ENCODE measurements at places on chromosomes 4 and X.

DNA sequence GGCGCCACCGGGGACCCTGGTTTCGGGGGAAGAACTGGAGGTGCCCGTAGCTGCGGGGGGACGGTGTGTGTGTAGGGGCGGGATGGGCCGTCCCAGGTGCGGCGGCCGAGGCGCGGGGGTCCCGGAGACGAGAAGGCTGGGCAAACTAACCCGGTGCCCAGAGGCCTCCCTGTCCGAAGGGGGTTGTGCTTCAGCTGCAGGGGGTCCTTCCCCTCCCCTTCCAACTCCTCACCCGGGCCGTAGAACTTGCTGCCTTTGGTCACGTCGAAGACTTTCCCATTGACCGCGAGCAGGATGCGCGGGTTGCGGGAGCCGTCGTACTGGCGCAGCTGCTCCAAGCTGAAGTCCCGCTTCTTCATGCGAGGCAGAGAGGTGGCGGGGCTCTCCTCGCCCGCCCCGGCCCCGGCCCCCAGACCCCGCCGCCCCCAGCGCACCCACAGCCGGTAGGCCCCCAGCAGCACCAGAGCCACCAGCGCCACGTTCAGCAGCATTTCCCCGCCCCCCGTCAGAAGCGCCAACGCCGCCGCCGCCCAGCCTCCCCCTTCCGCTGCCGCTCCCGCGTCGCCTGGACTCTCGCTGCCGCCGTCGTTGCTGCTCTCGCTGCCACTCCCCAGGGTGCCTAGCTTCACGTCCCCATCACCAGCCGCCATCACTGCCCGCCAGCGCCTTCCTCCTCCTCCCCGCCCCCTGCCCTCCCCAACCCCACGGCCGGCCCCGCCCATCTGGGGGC, at the start of gene PGRMC2:
PGRMC2 (minus strand) TSS at position 673 of the 730 bp plus-strand sequence; CDS start at position 650, 23 bp downstream.
- peak; percentile 19 for DNase-seq

GRCh38 chr4:184616633-184617551, 32.4 kb downstream of the CASP3 start:
- DNase-seq, result no peak

GRCh38 chr4:137648531-137648930, 116.2 kb upstream of the PCDH18 start:
- DNase-seq, result no peak

DNA sequence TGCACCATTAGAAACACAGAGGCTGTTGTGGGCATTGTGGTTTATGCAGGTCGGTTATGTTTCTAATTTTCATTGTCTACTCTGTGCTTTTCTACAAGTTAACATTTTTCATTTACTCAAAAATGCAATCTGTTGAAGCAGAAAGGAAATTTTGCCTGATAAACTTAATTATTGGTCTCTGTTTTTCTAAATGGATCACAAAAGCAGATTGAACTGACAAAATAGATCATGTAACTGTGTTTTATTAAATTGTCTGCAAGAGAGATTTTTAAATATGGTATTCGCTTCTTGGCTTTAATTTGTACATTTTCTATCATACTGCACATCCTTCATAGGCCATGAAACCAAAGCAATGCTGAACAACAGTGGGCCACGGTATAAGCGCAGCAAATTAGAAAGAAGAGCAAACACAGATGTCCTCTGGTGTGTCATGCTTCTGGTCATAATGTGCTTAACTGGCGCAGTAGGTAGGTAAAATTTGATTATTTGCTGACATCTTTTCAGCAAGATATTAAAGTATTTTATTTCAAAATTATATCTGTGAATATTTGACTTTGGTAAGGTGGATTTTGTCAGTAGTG, 50.6 kb downstream of the ATP10D start:
- no peak for DNase-seq

- peak; percentile 76 for DNase-seq
Measured at GRCh38 chrX:110741213-110741796, 54.3 kb downstream of the CHRDL1 start.

DNA sequence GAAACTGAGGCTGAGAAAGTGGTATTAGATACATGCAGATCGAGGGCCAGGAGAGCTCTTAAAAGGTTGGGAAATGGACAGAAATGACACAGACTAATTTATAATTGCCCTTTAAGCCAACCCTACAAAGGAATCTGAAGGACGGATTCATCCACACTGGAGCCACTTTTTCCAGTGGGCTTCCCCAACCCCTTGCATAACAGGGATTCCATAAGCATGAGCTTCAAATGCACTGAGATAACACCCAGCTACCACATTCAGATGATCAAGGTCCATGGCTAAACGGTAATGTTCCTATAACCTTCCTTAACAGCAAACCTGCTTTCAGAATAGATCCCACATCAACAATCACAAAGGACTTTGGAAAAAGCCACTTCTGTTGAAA, 34.2 kb downstream of the PLAC1 start:
- peak; percentile 56 for DNase-seq

DNA sequence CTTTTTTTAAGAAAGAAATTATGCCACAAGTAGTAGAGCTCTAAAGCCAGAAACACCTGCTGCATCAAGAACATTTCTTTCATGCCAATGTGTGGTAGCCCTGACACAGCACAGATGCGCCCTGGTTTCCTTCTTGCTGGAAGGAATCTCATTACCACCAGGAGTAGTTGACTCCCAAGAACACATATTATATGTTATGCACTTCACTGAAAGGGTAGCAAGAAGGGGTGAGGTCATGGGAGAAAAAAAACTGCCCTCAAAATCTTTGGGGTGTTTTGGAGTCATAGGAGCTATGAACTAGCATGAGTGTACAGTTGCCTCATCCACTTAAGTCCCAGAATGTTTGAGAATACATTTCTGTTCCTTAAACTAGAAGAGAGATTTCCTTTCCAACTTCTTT, 185.8 kb upstream of the C1QTNF7 start:
- DNase-seq, result no peak

DNA sequence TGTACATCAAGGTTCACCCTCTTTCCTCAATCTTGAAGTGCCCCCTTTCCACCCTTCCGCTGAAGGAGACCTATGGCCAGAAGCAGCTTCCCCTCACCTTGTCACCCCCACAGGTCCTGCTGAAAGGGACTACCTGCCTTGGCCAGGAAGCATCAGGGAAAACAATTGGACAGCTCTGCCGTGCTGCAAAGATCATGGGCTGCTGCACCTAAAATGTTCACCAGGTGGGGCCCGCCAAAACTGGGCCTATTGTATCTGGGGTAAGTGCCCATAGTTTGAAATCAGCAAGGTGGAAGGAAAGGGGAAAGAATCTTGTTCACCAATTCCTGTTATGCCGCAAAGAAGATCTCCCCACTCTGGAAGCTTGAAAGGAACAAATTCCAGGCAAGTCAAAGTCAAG, 18.4 kb downstream of the GRIA3 start:
- DNase-seq, result no peak

Measured in astrocyte (in vitro differentiated cells and primary cell).